ENCODE measurements at places on chromosomes 16 and 17. TPM values are rescaled to one million over a fixed set of nuclear protein-coding genes. Genes with fewer than 3 reads are reported as not detected.

DNA sequence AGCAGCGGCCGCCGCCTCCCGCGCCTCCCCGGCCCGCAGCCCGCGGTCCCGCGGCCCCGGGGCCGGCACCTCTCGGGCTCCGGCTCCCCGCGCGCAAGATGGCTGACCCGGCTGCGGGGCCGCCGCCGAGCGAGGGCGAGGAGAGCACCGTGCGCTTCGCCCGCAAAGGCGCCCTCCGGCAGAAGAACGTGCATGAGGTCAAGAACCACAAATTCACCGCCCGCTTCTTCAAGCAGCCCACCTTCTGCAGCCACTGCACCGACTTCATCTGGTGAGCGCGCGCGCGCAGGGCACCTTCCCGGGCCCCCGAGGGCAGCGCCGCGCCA lies 258 bp downstream of the PRKCB start:
- no peak for DNase-seq

The P2RX5 gene
- 19.4 TPM for total RNA-seq

DNA sequence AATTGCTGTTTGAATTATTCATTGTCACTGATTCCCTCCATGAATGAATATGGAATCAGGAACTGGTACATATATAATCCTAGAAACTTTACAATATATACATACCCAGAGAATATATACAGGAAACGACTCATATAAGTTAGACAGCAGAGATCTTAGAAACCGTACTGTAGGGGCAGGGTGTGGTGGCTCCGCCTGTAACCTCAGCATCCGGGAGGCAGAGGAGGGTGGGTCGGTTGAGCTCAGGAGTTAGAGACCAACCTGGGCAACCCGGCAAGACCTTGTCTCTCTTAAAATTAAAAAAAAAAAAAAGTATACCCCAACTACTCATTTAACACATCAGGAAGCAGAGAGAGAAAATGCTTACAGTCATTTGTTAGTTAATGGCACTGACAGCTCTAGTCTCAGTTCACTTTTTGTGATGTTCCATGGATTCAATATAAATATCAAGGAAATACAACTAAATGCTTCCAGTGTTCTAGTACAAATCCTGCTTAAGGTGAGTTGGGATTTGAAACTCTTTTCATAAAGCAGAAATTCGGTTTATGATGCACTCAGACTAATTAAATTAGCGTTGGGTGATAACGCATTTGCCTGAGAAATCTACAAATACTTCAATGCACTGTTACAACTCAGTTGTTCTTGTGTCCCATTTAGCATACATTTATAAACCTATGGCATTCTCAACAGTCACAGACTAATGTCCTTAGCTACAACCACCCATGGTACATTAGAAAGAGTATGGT lies 5.6 kb downstream of the GLG1 start:
- DNase-seq = no peak

DNA sequence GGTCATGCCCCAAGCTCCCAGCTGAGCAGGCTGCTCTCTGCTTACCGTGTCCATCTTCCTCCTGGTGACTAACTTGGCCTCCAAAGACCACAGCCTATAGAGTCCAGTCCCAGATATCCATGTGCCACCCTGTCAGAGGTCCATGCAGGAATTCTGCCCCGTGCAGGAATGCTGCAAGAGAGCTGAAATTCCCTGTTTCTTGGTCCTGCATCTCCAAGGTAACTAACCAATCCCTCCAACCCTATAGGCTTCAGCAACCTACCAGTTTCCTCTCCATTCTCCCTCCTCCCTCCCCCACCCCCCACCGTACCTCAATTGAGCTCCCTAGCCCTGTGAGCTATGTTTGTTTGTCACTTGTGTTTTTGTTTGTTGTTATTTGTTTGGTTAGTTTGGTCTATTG lies 9.6 kb upstream of the MKS1 start:
- DNase-seq = no peak

The COL1A1 gene
- total RNA-seq = 28.2 TPM

The VWA3A gene
- total RNA-seq = 0.81 TPM

The MKS1 gene
- total RNA-seq = 7.7 TPM

DNA sequence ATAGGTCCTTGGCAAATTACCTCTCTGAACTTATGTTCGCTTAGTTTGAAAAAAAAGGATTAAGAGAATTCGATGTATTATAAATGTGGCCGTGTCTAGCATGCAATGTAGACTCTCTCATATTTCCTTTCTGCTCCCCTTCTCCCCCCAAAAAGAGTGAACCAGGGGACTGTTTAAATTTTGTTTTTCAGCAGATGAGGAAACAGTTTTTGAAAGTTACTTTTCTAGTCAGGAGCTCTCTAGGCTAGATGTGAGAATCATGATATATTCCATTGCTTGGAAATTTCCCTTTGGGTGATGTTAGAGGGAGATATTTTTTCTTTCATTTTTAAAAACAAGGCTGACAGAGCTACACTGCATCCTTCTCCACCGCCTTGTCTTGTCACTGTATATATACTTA lies 1.1 kb upstream of the CDC27 start:
- no peak for DNase-seq

The NACA2 gene
- total RNA-seq = not detected

The CIBAR2 gene
- not detected for total RNA-seq

GRCh38 chr16:51243936-51244436 lies 92.9 kb upstream of the SALL1 start:
- DNase-seq = no peak

All from Right ventricle myocardium inferior (tissue), 1 donor.